ENCODE measurements at places on chromosomes 4 and X.

GRCh38 chr4:153564630-153565525 lies 98.7 kb downstream of the TMEM131L start:
- DNase-seq: no peak

GRCh38 chr4:120561648-120562047 lies 360.9 kb downstream of the PRDM5 start:
- DNase-seq: no peak

DNA sequence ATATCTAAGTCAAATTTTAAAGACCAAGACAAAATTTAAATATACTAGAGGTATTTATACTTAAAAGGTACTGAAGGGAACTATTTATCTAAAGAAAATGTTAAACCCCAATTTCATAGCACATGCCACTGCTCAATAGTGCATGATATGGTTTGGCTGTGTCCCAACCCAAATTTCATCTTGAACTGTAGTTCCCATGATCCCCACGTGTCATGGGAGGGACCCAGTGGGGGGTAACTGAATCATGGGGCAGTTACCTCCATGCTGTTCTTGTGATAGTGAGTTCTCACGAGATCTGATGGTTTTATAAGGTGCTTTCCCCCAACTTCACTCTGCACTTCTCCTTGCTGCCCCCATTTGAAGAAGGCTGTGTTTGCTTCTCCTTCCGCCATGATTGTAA lies 32.3 kb downstream of the MAML3 start:
- DNase-seq: no peak

- no peak for DNase-seq
Measured at GRCh38 chr4:123939621-123940020, 543.0 kb downstream of the SPRY1 start.

GRCh38 chr4:616911-617643 lies 8.3 kb upstream of the PDE6B start:
- DNase-seq: no peak

GRCh38 chrX:19926095-19926494 lies 38.7 kb upstream of the SH3KBP1 start:
- DNase-seq: no peak

DNA sequence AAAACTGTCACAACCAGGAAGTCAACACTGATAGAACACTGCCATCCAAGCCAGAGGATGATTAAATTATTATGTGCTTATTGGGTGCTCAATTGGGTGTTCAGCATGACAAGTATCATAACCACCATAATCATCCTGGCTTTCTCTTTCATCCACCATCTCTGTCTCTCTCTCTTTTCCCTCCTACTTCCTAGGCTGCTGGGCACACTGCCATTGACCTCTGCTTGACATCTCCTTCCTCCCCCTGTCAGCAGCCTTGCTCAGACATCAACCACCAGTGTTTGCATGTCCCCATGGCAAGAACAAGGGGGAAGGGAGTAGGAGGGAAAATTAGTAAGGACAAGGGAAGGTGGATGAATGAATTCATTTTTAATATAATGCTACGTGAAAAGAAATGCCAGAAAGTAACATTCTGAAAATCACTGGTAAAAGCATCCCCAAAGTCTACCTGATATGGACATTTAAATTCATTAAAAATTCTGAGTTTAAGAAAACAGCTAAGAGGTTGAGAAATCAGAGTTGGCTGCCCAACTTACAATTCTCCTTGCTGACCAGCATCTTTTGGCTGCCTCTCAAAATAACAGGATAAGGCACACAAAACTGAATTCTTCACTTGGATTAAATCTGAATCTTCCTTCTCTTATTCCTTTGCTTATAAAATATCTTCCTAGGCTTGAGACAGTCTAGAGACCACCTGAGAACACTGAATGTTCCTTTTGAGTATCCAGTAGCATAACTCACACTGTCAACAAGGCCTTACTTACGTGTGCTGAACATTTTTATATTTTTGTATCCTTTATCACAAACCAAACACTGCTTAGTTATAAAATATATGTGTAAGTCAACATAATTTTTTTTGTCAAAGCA lies 48.5 kb downstream of the SNCA start:
- DNase-seq: no peak

- no peak for DNase-seq
Measured at GRCh38 chrX:10634392-10635161, 14.2 kb upstream of the MID1 start.

All from stimulated activated CD4-positive, alpha-beta T cell treated with anti-CD3 and anti-CD28 coated beads, Interleukin-12 subunit alpha, Interleukin-12 subunit beta, amount 100 ng/mL, for 48 hours (primary cell).